Left lobe of liver (tissue), 2 donors: ENCODE measurements at places on chromosomes 4 and X. TPM values are rescaled to one million over a fixed set of nuclear protein-coding genes. Genes with fewer than 3 reads are reported as not detected.

ZCCHC12 gene
- not detected for total RNA-seq

GUF1 gene
- total RNA-seq, result 13.2 TPM

DNA sequence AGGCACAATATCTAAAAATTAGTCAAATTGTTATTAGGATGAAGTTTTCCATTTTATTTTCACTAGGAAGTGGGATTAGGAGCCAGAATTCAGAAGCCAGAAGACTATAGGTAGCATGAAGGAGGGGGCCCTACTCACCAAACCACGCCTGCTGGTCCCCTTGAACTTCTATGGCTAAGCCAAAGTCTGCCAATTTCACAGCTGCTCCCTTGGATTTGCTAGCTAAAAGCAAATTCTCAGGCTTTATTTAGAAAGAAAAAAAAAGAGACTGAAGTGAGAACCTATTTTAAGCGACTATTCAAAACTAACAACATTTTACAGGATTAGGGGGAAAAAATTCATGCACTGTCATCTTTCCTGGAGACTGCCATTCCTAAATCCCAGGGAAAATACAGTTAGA lies 224.3 kb downstream of the CAMK2D start:
- no peak for DNase-seq

GRCh38 chr4:95596676-95597075 lies 47.9 kb upstream of the UNC5C start:
- DNase-seq, result no peak

DNA sequence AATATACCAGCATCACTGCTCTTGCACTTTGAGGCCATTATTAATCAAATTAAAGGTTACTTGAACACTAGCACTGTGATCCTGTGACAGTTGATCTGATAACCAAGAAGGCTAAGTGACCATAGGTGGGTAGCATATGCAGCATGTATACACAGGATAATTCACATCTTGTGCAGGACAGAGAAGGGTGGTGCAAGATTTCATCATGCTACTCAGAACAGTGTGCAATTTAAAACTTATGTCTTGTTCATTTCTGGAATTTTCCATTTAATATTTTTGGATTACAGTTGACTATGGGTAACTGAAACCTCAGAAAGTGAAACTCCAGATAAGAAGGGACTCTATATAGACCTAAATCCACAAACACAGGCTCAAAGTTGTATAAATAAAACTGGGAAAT lies 78.2 kb upstream of the PDE5A start:
- DNase-seq, result no peak

GRCh38 chr4:117515921-117516320 lies 430.5 kb upstream of the TRAM1L1 start:
- no peak for DNase-seq

GRCh38 chr4:21979196-21979595 lies 30.6 kb upstream of the KCNIP4 start:
- no peak for DNase-seq
